ENCODE measurements at places on chromosomes 2 and 18.

DNA sequence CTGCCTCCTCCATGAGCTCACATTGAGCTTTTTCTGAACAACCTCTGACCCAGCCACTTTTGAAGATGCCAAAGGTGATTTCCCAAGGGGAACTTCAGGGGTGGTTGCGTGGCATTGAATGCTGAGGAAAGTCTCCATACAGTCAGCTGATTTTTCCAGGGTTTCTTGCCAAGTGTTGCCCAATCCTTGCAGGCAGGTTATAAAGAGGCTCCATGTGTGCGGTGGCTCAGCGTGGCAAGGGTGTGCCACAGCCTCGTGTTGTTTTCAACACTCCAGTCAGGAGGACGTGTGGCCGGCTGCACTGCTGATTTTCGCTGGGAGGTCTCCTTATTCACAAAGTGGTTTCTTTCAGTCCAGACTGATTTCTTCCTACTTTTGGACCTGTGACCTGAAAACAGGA is 81.4 kb upstream of the GATA6 start:
- DNase-seq: no peak

GRCh38 chr2:75547345-75548035 is 13.2 kb downstream of the EVA1A start:
- no peak for DNase-seq

- DNase-seq: no peak
These were observed 18.6 kb upstream of the ESPNL start for GRCh38 chr2:238081561-238081960.

DNA sequence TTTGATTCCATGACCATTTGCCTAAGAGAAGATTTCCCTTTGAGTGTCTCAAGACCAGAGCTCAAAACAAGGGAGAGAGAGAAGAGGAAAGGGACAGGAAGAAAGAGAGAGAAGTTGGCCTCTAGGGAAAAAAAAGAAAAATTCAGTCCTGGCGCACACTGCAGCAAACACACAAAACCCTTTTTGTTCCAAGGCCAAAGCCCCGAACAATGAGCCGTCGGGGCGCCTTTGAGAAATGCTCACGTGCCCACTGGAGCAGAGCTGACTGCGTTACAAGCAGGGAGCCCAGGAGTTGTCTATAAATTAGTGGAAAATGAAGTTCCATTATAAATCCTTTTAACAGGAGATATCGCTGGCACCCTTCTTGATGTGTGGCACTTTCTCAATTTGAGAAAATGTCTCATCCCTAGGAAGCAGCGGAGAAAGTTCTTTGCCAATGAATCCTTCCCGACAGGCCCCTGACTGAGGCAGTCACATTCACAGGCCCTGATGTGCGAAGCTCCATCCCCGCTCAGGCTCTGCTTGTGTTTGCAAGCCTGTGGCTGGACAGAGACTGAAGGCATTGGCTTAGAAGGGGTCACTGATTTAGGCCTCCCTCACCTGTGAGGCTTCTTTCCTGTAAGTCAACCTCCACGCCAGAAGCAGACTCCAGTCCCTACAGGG is 32.1 kb upstream of the NCKAP5 start:
- no peak for DNase-seq

- DNase-seq: no peak
These were observed 8.8 kb upstream of the SNED1 start for GRCh38 chr2:240989451-240990265.

DNA sequence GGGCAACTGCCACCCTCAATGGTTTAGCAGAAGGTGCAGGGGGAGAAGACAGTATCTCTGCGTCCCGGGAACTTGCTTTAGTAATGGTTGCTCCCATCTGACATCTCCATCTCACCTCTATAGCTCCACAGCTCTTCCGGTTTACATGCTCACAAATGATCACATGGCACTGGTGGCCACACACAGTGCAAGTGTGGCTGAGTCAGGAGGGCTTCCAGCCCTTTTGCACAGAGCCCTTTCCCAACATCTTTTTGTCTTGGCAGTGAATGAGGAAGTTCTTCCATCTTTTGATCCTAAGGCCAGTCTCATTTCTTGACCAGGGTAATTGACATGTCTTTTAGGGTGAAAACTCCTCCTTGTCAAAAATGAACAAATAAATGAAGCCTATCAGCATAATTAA is 347.7 kb downstream of the LPIN1 start:
- DNase-seq: no peak

DNA sequence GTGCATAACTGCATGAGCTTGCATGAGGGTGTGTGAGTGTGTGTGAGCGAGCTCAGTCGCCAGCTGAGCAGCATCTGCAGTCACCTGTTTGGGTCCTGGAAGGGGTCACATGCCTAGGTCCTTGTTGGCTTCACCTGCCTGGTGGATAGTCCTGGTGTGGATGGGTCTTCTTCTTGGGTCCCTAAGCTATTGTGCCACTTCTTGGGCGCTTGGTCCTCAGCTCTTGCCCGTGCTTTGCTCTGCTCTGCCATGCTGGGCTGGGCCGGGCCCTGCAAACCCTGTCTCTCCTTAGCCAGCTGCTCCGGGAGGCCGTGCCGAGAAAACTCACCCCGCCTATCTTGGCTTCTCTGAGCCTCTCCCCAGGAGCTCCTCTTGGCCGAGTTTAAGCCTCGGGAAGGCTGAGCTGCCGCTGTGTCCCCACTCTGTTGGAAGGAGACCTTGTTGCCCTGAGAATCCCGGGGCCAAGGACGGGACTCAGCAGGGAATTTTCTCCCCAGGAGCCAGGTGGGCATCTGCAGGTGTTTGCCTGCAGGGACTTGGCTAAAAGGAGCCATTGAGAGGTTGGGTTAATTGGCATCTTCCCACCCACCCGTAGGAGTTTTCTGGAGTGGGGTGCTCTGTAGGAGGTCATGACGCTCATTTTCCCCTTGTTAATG is 300.8 kb downstream of the NDUFA10 start:
- no peak for DNase-seq
